ENCODE measurements at places on chromosomes 2 and 18.

- DNase-seq: peak; percentile 22
These were observed 50.1 kb downstream of the THUMPD2 start for GRCh38 chr2:39728941-39729351.

DNA sequence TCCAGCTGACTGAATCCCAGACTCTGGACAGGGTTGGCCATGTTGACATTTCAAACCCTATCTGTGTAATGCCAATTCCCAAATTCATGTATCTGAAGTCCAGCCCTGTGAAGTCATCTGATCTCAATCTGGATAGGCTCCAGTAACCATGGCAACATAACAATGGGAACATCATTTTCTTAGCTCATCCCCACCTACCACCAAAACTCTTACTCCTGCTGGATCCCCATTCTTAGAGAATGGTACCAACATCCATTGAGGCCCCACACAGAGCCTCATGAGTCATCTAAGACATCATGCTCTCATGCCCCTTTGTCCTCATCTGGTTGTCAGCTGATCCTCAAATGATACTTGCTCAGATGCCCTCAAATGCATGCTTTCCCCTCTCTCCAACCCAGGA, 58.9 kb upstream of the TEX51 start:
- no peak for DNase-seq

- DNase-seq: peak; percentile 27
These were observed 80.0 kb downstream of the SOWAHC start for GRCh38 chr2:109694190-109694589.

DNA sequence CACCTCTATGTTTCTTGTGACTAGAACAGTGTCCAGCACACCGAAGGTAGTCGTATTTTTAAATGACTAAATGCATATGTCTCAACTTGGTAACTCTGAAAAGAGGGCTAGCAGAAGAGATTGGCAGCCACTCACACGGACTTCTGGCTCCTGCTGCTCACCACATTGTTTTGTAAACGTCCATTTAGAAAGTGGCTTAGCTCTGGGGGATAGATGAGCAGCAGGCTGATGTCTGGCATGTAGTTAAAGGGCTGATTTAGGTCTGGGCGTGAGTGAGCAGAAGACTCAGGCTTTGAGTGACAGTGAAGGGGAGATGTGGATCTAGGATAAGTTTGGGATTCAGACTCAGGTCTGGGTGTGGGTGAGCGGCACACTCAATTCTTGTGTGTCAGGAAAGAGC, 372.9 kb upstream of the HS6ST1 start:
- no peak for DNase-seq

DNA sequence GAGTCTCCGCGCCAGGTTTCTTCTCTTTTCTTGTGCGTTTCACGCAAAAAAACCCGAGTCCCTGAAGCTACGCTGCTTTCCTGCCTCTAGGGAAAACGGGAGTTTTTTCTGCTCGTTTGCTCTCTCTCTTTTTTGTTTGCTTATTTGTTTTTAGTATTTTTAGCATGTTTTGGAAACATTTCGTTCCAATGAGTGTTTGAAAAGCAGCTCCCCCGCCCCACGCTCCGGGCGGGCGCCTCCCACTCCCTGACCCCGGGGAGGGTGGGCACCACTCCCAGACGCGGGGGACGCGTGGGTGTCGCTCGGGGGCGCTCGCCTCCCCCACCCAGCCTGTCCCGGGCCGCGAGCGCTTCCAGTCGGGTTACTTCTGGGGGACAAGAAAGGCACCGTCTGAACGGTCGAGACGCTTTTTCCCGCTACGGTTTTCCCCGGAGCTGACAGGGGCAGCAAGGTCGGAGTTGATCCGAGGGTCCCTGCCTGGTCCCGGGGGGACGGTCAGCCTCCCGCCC, 446 bp upstream of the EFHD1 start:
- DNase-seq: no peak

- DNase-seq: peak; percentile 58
These were observed 2.0 kb downstream of the PHLPP1 start for GRCh38 chr18:62717169-62717924.

GRCh38 chr2:133086176-133086575, 416.2 kb upstream of the LYPD1 start:
- DNase-seq: no peak

- peak; percentile 43 for DNase-seq
These were observed 141.1 kb downstream of the HDAC4 start for GRCh38 chr2:239259603-239260298.

DNA sequence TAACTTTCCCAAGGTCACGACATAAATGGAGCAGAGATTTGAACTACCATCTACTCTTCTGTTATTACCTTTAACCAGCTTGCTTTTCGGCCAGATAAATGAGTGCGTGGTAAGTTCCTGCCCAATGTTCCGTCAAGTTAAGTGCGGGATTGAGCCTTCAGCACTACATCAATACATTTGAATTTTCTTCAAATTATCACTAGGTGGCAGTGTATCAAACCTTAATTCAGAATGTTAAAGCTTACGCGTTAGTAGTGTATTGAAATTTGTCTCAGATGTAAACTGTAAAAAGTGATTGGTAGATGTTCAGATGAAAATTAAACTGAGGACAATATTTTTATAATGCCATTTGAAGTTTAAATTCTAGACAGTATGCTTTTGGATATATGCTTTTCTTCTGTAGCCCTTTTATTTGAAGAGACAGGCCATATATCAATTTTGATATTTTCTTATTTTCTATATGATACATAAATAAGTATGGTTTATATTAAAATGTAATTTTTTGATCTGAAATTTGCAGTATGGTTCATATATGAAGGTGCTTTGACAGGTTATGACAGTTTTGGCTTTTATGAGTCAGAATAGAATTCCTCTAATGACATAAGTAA, 681.3 kb downstream of the ADCYAP1 start:
- peak; percentile 19 for DNase-seq

- DNase-seq: no peak
These were observed 819 bp downstream of the ANKRD44 start for GRCh38 chr2:197309691-197310231.

DNA sequence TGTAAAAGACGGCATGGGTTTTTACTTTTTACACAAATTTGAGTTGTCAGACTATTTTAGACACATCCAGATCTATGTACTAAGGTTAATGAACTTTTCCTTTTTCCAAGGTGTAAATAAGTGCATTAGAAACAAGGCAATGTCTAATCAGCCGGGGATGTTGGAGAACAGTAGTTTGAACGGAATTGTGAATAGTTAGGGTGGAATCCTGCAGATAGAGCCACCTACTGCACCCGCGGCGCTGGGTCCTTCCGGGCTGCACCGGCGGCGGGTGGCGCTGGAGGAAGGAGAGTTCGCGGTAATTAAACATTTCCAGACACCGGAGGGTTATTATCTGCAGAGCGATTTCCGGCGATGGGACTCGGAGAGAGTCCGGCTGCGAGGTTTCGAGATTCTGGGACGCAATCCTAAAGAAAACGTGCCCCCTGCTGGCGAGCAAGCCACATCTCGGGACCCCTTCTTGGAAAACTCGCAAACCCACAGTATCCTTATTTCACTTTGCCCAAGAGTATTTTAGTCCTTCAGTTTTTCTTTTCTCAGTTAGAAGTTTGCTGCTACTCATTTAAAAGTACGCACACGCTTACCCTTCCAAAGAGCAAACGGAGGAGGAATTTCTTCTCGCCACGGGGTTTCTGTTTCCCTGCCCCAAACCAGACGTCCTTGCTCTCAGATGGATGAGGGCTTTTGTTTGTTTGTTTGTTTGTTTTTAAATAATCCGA, 4.5 kb upstream of the OSR1 start:
- DNase-seq: peak; percentile 86

DNA sequence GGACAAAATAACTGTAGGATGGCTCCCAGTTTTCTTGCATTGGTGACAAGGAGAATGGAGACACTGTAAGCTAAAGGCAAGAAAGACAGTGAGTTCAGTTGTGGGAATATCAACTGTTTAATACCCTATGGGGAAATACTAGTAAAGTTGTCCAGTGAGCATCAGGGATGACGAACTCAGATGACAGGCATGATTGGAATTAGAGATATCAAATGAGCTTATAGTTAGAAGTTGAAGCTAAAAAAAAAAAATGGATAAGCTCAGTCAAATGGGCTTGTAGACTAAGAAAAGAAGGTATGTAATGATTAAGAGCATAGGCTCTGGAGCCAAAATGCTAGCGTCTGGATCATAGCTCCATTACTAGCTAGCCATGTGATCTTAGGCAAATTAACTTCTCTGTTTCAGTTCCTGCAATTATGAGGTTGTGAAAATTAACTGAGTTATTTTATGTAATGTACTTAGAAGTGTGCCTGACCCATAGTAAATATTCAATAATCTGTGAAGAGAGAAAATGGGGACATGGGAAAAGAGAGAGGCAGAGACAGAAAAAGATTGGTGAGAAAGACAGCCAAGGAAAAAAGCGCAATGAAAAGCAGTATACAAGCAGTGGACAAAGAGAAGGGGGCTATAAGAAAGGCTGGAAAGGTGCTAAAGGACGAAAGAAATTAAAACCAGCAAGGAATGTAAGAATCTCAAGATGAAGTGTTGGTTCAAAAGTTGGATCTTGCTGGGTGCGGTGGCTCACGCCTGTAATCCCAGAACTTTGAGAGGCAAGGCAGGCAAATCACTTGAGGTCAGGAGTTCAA, 95.7 kb upstream of the SLC39A10 start:
- DNase-seq: peak; percentile 96

DNA sequence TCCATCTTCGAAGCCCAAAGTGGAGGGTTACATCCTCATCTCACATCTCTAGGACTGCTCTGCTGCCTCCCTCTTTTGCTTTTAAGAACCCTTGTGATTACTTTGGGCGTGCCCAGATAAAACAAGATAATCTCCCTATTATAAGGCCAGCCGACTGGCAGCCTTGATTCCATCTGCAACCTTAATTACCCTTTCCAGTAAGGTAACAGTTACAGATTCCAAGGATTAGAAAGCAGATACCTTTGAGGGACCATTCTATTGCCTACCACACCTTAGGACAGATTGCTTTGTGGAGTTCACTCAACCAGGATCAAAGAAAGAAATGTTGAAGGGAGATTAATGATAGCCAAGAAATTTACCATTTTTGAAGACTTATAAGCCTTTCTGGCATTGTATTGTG, 250.8 kb upstream of the ACVR2A start:
- DNase-seq: no peak

GRCh38 chr2:19690429-19690828, 211.4 kb downstream of the TTC32 start:
- DNase-seq: no peak

DNA sequence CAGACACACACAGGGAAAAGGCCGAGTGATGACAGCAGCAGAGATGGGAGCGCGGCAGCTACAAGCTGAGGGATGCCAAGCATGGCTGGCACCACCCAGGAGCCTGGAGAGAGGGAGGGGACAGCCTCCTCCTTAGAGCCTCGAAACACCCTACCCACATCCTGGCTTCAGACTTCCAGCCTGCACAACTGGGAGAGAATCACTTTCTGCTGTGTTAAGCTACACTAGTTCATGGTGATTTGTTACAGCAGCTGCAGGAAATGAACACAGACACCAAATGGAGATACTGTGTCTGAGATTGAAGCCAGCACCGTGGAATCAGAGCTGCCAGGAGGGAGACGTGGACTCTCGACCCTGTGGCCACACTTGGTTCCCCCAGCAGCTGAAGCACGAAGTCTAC, 27.5 kb upstream of the FOSL2 start:
- DNase-seq: no peak

- no peak for DNase-seq
These were observed 26.9 kb upstream of the ALKAL2 start for GRCh38 chr2:314561-315336.

Data from fibroblast of skin of right quadriceps (primary cell).